NCI-H446 (cell line): ENCODE measurements at places on chromosomes 5 and 9.

DNA sequence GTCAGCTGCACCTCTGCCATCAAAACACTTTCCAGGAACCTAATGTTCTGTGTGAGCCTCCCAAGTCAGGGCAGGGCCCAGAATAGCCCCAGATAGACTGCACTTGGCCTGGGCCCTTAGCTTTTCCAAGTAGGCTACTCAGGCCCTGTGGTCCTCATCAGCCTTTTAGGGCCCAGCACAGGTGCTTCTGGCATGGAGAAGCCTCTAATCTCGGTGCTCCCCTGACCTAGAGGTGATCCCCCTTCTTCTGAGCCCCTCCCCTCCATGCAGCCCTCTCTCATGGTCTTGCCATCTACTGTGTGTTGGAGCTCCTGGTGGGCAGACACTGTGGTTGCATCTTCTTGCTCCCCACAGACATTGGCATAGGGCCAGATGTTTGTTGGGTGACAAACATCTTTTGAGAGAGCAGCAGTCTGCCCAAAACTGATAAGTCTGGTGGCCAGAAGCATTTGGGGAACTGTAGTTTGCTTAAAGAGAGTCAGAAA lies 28.1 kb downstream of the FRMPD1 start:
- peak; percentile 6 for DNase-seq

GRCh38 chr9:116550696-116551436 lies 136.2 kb upstream of the TRIM32 start:
- DNase-seq: peak; percentile 45

GRCh38 chr5:108822211-108822947 lies 74.7 kb downstream of the FER start:
- no peak for DNase-seq

GRCh38 chr9:96379461-96379860 lies 4.0 kb downstream of the SLC35D2 start:
- no peak for DNase-seq

GRCh38 chr5:158922263-158922592 lies 177.5 kb downstream of the EBF1 start:
- DNase-seq: no peak

GRCh38 chr5:40233268-40233667 lies 446.4 kb upstream of the PTGER4 start:
- DNase-seq: no peak

DNA sequence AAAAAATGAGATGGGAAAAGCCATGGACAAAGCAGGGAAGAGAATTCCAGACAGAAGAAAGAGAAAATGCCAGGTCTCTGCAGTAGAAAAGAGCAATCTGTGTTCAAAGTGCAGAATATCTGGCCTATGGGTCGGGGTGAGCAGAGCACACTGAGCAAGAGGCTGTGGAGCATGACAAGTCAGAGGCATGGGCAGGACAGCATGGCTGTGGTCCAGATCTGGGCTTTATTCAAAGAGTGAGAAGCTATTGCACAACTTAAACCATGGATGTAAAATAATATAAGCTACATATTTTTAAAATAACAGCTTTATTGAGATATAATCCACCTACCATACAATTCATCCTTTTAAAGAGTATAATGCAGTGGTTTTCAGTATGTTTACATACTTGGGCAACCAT lies 133.1 kb upstream of the SPDL1 start:
- DNase-seq: no peak

DNA sequence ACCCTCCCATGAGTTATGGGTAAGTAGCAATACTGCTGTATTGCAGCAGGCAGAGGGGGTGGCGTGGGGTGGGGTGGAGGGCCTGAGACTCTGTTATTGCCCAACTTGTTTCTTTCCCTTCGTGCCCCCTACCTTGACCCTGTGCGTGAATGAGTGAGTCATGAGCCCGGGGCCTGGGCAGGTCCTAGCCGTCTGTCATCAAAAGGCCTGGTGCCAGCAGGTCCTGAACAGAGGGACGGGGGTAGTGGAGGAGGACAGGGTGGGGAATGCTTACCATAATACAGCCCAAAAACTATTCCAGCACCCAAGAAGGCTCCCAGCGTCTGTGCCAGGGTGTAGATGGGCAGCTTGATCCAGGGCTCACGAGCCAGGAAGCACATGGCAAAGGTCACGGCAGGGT lies 4.3 kb downstream of the AQP3 start:
- no peak for DNase-seq

- no peak for DNase-seq
Measured at GRCh38 chr5:179393078-179393477, 47.8 kb upstream of the ADAMTS2 start.

DNA sequence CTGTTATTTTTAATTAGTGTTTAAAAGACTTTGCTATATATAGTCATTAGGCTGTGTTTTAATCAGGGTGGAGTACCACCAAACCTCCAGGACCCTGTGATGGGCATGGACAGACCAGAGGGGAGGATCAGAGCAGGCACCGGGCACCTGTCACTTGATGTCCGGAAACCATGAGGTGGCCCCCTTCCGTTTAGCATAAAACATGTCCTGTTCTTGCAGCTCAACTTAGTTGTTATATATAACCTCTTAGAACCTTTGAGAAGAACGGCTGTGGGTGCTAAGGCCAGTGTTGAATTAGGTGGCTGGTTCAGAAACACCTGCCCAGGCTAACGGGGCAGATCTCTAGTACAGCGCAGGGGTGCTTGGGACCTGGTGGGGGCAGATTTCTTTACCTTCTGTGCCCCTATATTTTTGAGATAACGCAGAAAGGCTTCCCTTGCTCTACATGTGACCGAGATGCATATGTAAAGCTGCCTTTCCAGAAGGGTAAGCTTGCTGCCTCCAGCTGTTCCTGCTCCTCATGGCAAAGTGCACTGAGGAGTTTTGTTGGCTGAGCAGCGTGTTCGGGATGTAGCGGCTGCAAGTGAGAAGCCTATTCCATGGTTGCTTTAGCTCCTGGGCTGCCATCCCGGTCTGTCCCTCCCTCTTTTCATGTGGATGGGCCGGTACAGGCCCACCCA lies 255.5 kb downstream of the FANCC start:
- DNase-seq: no peak

GRCh38 chr5:3600106-3601060 lies 4.8 kb downstream of the IRX1 start:
- no peak for DNase-seq

GRCh38 chr5:112878760-112879159 lies 17.7 kb downstream of the SRP19 start:
- no peak for DNase-seq

- no peak for DNase-seq
Measured at GRCh38 chr5:14341571-14342230, 198.6 kb downstream of the TRIO start.

DNA sequence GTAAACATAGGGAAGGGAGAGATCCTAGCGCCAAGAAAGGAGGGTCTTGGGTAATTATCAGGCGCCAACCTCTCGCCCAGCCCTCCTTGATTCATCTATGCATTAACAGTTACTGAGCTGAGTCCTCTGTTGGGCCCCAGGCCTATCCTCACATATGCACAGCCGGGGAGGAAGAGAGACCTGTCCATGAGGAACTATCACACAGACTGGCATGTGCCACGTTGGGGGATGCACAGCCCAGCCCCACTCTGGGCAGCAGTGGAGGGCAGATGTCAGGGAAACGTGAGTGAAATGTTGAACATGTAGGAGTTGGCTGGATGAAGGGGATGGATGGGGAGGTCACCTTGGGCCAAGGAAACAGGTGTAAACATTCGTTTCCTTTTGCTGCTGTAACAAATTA lies 18.8 kb upstream of the ENHO start:
- no peak for DNase-seq

- DNase-seq: peak; percentile 71
Measured at GRCh38 chr5:119411361-119412278, 40.7 kb upstream of the HSD17B4 start.

DNA sequence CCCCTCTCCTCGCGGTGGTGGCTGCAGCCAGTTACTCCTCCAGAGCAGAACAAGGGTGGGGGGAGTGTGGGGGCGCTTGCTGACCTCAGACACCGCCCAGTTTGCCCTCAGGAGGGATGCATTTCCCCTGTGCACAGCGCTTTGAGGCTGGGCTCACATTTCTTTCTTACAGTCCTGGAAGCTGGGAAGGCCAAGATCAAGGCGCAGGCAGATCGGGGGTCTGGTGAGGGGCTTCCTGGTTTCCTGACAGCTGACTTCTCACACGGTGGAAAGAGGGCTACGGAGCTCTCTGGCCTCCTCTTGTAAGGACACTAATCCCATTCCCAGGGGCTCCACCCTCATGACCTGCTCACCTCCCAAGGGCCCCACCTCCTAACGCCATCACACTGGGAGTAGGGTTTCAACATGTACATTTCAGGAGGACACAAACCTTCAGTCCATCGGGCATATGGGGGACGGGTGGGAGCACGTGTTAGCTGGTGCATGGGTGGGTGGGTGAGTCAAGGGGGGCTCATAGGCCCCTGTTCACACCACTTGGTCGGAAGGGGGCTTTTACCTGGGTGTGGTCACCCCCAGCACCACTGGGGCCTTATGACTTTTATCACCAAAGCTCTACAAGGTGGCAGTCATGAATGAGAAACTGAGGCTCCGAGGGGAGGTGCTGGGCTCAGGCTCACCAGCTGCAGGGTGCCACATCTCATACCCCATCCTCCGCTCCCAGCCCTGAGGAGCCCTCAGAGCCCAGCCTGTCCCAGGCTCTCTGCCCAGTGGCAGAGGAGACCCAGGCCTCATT lies 7.7 kb upstream of the SCGB3A1 start:
- DNase-seq: no peak

DNA sequence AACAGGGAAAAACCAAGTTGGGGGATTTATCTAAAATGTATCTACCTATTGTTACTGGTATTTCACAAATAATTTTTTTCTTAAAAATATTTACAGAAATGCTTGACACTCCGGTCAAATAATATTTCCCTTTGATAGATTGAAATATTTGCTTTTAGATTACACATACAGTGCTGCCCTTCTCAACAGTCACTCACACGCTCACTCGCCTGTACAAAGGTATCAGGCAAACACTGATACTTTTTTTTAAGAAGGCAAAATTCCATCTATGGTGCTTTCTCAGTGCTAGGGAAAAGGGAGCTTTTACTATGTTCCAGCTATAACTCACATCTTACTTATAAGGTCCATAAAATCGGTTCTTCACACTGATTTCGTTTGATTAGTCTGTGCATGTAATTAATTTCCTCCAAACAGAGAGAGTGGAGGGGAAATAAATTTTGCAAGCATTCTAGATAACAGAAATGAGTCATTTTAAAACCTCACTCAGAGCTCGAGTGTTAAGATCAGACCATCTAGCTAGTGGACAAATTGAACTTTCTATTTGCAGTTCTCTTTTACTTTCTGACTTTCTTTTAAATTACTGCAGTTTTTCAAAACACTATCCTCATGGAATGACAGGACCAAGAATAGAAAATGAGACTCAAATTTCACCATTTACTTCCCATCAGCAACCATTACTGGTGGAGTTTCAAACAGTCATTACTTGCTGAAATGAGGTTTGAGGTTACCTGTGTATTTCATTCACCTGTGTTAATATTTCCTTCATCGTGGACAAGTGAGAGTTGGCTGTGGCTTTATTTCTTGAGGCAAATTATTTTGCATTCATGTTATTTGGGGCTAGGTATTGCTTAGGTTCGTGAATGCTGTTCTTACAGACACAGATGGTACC lies 273.2 kb downstream of the RAB3C start:
- DNase-seq: no peak

DNA sequence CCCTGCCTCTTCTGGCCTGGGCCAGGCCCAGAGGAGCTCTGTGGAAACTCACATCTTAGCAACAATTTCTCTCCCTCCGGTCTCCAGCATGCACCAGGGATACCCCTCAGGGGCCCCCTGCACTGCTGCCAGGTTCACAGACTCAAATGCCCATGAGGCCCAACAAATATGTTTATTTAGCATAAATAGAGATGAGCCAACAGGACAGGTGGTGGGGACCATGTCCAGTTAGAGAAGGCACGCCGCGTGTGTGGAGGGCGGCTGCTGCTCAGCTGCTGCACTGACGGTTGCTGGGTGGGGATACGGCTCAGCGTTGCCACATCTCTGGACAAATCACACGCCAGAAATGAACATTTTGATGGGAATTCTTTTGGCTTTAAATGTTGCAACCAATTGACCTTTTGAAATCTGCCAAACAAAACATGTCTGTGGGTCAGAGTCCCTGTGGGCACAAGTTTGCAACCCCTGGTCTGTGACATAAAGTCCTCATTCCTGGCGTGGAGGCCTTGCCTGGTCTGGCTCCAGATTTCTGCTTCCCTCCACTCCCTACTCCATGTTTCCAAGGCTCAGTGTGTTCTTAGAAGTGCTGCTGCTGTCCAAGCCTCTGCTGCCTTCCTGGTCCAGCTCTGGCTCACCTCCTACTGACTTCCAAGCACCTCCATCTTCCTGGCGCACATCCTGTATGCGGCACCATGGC lies 88.9 kb downstream of the AMBP start:
- no peak for DNase-seq

- no peak for DNase-seq
Measured at GRCh38 chr9:135165756-135166519, 78.5 kb downstream of the OLFM1 start.

GRCh38 chr5:129945774-129946270 lies 41.6 kb downstream of the CHSY3 start:
- DNase-seq: no peak

DNA sequence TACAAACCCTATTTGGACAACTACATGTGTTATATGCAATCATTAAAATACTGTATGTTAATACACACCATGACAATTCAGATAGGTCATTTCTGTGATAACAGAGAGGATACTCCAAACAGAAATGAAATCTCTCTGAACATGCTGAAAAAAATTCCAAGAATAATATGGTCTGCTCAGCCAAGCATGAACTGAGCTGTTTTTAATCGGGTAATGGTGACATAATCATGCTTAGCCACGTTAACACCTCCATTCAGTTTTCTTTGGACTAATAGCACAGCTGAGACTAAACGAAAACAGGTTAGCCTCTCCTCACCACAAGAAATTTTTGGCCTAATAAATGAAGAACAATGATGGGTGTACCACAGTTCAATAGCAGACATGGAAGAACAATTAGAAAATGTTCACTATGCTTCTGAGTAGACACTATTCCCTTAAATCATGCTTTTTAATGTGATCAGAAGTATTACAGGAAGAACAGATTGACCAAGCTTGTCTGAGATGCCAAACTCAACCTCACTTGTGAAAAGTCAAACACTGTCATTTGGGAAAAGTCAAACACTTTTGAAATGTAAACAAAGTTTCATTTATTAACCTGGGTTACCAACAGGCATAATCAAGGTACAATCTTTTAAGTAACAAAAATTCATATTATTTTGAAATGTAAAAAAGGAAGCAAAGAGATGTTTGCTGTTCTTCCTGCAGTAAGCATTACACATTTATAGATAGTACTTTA lies 19.4 kb downstream of the RAB14 start:
- DNase-seq: no peak

DNA sequence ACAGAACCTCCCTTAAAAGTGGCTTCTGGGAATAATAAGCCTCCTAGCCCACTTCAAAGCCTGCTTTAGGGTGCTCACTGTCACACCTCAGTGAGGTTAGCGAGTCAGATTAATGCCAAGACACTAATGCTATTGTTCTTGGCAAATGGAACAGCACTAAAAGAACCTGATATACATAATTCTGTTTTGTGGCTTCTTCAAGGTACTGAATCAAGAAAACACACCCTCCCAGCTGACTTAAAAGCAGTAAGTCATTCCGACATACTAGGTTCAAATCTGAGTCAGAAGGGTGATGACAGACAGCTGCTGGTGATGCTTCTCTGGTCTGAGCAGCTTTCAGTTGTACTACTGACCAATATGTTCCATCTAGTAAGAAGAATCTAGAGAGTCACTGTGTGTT lies 121.6 kb downstream of the OXCT1 start:
- no peak for DNase-seq
